Stimulated activated CD4-positive, alpha-beta T cell treated with anti-CD3 and anti-CD28 coated beads, Interleukin-1b, Interleukin-23, amount 100 ng/mL, for 4 hours (primary cell): ENCODE measurements at places on chromosomes 4 and X.
A peak's percentile ranks its signal among the peaks of the same experiment; 100 is the strongest.

DNA sequence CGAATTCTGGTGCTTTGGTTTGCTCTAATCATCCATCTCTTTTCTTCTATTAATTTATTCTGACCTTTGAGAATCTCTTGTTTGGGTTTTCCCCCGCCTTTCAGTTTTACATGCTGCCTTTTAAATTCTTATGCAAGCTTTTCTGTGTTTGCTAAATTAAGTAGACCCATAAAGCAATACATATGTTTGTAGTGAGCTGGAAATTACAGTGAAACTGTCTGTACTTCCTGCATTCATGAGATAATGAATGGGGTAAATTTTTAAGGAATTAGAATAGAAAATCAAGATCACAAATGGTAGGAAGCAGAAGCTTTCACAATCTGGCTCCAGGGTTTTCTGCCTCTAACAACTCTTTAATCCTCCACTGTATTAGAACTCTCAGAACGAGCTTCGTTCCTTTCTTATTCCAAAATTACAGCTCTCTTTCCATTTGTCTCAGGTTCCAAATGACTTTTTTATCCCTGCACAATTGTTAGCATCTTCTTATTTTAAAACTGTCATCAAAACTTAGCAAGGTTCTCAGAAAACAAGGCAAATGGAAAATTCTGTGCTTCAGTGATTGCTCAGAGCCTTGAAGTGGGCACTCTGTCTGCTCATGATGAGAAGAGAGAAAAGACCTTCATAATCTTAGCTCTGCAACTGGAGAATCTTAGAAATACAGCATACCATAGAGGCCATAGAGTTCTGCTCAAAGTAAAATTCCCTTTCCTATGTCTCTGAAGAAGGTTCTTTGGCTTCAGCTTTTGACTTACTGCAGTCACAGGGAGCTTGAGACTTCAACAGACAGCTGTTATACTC is 108.2 kb downstream of the EGF start:
- DNase-seq, result no peak

DNA sequence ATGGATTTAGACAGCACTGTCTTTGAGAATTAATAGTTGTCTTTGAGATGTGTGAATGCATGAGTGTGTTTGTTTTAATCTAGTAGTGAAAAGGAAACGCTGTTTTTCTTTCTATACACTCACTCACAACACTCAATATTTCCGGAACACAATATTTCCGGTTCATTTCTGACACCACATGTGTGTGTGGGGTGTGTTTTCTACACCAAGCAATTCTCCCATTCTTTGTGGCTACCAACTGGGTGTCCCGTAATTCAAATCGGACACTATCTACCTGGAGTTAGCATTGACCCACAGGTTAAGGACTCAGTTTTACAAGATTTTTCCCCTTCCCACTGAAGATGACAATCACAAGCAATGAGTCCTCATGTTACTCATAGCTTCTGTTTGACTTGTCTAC is 113.9 kb downstream of the SNCA start:
- DNase-seq, result no peak

- DNase-seq, result no peak
Measured at GRCh38 chr4:81905971-81906370, 434.3 kb upstream of the RASGEF1B start.

DNA sequence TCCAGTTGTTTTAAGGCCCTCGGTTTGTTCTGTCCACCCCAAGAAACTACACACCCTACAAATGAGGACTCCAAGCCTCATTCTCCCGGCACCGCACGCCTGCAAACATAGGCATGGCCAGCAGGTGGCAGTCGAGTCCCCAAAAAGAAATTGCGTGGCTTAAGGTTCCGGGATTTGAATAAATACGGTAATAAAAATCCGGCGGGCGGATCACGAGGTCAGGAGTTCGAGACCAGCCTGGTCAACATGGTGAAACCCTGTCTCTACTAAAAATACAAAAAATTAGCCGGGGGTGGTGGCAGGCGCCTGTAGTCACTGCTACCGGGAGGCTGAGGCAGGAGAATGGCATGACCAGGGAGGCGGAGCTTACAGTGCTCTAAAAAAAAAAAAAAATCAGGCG is 21.8 kb upstream of the CSF2RA start:
- DNase-seq, result peak; percentile 78

DNA sequence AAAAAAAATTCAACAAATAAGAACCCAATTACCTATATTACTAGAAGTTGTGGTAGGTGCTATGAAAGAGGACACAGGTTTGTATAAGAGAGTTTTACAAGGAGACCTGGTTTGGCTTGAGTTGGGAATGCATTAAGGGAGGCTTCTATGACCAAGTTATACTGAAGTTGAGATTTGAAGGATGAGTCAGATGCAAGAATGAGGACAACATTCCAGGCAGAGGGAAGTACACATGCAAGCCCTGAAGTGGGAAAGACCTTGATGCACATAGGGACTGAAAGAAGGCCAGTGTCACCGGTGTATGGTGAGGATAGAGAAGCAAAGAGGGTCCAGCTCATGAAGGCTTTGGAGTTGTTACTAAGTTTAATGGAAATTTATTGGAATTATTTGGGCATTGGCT is 52.2 kb downstream of the ANK2 start:
- DNase-seq, result no peak

GRCh38 chr4:73869130-73870055 is at the start of gene CXCL1:
Gene CXCL1 (plus strand): TSS chr4:73869393. CDS start chr4:73869471, 78 bp downstream.
- DNase-seq, result no peak

- DNase-seq, result no peak
Measured at GRCh38 chr4:114225436-114225835, 246.0 kb upstream of the ARSJ start.

DNA sequence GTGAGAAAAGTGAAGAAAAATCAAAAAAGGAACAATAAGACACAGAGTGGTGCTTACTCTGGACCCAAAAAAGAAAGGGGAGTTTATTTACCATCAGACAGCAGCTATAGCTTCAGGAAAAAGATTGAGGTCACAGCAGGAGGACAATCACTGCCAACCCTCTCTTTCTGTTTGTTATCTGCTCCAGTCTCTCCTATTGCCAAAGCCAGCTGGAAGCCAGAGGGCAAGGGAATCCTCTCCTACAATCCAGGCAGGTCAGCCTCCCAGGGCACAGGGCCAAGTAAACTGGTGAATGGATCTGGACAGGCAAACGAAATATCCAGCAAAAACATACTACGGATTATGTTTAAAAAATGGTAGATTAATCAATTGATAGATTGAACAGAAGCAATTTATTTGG is 306.9 kb upstream of the SLIT2 start:
- no peak for DNase-seq

DNA sequence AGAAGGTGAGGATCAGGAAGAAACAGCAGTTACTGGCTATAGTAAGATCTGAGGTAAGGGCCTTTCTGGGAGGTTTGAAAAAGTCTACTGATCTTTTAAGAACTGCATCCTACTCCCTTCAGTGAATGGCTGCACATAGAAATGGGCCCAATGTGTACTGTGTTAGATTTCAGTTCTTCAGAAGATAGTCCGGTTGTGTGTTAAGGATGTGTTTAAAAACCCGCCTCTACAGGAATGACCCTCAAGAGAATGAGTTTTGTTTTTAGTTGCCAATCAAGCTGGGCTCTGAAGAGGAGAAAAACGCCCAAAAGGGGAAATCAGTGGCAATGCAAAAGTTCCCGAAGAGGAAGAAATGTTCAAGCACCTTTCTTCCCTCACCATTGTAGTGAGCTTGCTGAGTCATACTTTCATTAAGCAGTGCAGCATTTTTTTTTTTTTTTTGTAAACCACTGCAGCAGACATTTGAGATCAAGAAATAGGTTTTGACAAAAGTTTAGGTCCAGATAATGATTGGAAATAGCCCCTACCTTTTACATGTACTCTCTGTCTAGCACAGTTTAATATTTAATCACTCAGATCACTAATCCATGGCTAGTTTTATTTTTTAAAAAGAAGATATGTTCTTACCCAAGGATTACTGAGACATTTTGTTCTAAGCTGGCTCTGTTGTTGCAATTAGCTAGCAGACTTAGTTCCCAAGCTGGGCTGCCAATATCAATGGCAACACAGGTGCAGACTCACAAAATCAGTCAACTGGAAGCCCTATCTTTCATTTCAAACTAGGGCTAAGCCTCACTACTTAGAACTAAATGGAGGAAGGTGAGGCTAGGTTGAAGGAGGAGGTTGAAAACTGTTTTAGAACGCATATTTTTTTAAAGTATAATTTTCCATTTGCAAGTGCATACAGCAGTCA is 7.0 kb upstream of the TRPC5OS start:
- no peak for DNase-seq

GRCh38 chr4:52425751-52426326 is 233.3 kb downstream of the USP46 start:
- DNase-seq, result no peak

GRCh38 chr4:47642985-47643760 is 158.1 kb downstream of the ATP10D start:
- no peak for DNase-seq

DNA sequence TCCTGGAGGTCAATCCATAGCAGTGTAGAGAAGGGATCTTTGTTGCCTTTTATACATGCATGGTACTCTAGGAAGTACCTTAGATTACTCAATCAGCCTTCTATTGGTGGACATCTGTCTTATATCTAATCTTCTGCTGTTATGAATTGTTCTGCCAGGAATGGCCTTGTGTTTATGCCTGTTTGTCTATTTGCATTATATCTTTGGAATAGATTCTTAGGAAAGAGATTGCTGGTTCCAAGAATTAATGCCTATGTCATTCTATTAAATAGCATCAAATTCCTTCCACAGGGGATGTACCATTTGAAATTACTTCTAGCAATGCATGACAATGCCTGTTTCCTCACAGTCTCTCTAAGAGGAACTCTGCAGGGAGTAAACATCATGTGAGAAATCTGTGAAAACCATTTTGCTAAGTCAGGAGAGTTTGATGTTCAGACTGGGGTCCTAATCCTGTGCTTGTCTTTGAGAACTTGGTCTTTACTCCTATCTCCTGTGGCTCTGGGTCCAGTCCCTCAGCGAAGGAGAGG is 42.5 kb downstream of the BEX3 start:
- DNase-seq, result no peak

DNA sequence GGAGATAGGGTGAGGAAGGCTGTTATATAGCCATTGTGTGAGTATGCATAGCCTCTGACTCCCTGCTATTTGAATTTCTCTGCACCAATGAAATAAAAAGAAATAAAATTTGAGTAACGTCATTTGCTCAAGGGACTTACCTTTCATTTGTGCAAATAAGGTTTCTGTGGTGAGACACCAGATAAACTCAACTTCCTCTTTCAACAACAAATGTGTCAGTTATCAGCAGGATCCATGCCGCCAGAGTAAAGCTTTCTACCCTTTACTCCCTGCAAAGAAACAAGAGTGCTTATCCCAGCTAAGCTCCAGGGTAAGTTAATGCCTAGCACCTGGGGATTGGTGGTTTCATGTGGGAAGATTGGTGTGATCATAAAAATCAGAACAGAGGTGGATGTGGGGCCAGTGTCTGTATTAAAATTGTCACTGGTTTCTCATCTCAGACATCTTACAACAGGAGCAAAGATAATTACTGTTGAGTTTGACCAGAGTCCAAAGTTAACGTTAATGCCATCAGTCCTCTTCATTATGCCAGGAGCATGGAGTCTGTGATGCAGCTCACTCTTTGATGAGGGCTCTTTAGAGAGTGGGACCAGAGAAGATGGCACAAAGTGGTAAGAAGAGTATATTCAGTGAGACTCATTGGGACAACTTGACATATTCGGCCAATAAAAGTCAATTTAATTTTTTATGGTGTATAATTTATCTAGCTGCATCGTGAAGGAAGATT is at the start of gene P2RY10:
Gene P2RY10 (plus strand): TSS at position 206 of the 727 bp plus-strand sequence. CDS start 15,130 bp downstream, outside the sequence.
- DNase-seq, result no peak

GRCh38 chrX:66498672-66499296 is 140.1 kb downstream of the EDA2R start:
- no peak for DNase-seq

GRCh38 chrX:9785254-9785943 is 830 bp upstream of the SHROOM2 start:
- DNase-seq, result no peak

- DNase-seq, result no peak
Measured at GRCh38 chr4:184096561-184097240, 121.0 kb downstream of the ENPP6 start.

DNA sequence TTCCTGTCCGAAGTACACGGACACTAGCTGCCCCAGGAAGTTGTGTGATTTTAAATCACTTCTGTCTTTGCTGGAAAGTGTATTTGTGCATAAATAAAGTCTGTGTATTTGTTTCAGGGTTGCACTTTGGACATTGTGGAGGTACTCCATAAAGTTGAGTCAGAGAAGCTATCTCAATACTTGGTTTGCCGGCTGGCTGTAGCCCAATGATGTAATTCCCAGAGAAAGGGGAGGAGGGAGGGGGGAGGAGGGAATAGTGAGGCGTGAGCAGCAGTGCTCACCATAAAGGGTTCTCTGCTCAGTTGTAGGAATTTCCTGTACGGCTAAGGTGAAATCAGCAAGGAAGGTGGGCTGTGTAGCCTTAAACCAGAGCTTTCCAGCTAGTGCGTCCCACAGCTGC is 7.5 kb downstream of the APEX2 start:
- no peak for DNase-seq

GRCh38 chr4:76758290-76758882 is 139.6 kb downstream of the SOWAHB start:
- DNase-seq, result no peak

DNA sequence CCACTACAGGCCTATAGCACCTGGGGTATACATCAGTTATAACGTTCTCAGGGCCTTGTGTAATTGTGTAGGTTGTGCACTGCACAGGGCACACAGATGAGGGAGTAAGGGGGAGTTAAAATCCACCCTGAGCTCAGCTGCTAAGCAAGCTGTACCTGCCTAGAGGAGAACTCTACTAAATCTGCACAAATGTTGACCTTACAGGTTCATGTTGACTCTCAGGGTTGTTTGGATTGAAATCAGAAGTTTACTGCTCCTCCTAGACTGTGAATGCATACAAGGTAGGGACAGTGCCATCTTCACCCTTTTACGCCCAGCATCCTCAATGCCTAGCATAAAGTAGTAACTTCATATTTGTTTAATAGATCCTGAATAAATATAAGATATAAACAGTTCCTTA is 89.8 kb downstream of the SMARCA1 start:
- DNase-seq, result no peak

- no peak for DNase-seq
Measured at GRCh38 chr4:183876268-183876934, 28.7 kb upstream of the STOX2 start.

DNA sequence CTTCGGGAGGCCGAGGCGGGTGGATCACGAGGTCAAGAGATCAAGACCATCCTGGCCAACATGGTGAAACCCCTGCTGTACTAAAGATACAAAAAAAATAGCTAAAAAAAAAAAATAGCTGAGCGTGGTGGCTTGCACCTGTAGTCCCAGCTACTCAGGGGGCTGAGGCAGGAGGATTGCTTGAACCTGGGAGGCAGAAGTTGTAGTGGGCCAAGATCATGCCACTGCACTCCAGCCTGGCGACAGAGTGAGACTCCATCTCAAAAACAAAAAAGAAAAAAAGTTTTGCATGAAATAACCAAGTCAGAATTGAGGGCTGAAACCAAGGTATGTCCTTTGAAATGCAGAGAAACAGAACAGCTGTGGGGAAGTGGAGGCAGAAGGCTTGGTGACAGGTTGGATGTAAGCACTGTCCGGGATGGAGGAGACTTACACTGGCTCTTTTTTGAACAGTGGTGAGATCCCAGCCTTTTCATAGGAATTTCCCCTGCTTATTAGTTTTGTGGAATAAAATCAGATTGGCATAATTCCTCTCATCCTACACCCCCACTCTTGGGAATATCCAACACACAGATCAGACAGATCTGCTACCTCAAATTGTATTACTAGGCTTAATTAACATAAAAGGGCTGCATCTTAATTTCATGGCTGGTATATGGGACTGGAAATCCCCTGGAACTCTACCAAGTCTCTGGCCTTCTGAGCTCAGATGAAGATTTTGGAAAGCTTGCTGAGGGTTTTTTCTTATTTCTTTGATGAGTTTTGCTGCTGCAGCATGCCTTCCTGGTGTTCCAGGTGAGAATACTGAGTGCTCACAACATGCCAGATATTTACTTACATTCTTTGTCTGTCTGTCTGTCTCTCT is 18.8 kb upstream of the C4orf36 start:
- DNase-seq, result no peak
